ENCODE measurements at places on chromosomes 4 and X.

- H3K4me1 ChIP-seq: no peaks in the 10 kb centered on the region
- no peaks in the 10 kb centered on the region for H3K27me3 ChIP-seq
- no peak overlapping the region for H3K27ac ChIP-seq
- H3K4me3 ChIP-seq: no peak overlapping the region
- DNase-seq: no peak
- no peaks in the 10 kb centered on the region for H3K36me3 ChIP-seq
Observed at GRCh38 chr4:133600008-133600407, 450.9 kb downstream of the PCDH10 start.

GRCh38 chr4:136748165-136748564 is 784.1 kb downstream of the PCDH18 start:
- H3K36me3 ChIP-seq: no peaks in the 10 kb centered on the region
- H3K27ac ChIP-seq: no peak overlapping the region
- H3K4me1 ChIP-seq: no peaks in the 10 kb centered on the region

GRCh38 chr4:22071749-22072148 is 123.2 kb upstream of the KCNIP4 start:
- DNase-seq: no peak
- no peak overlapping the region for H3K4me3 ChIP-seq
- H3K4me1 ChIP-seq: no peaks in the 10 kb centered on the region

GRCh38 chr4:185559915-185560281 is 24.6 kb upstream of the PDLIM3 start:
- H3K27me3 ChIP-seq: no peaks in the 10 kb centered on the region
- peak; percentile 39 for DNase-seq
- H3K27ac ChIP-seq: no peak overlapping the region
- no peaks in the 10 kb centered on the region for H3K36me3 ChIP-seq

DNA sequence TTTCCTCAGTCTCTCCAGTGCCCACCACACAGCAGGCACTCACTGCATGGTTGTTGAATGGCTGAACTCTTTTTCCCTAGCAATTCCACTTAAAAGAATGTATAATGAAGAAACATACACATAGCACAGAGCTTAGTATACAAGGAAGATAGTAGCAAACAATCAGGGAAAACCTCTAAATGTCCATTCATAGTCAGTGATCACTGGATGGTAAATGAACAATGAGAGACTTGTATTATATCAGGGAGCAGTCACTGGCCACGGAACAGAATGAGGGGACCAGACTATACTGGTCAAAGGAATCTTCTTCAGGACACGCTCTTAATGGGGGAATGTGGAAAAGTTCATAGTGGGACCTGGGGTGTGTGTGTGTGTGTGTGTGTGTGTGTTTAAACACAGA is 43.6 kb upstream of the FAM156A start:
- H3K27me3 ChIP-seq: no peaks in the 10 kb centered on the region
- H3K36me3 ChIP-seq: no peaks in the 10 kb centered on the region
- DNase-seq: no peak

GRCh38 chr4:116724249-116724648 is 361.1 kb downstream of the TRAM1L1 start:
- no peaks in the 10 kb centered on the region for H3K36me3 ChIP-seq
- no peaks in the 10 kb centered on the region for H3K4me1 ChIP-seq
- no peak overlapping the region for H3K4me3 ChIP-seq
- no peak for DNase-seq
- no peak overlapping the region for H3K27ac ChIP-seq

GRCh38 chr4:110009550-110009949 is 96.9 kb downstream of the EGF start:
- DNase-seq: no peak
- H3K4me1 ChIP-seq: no peaks in the 10 kb centered on the region
- no peak overlapping the region for H3K4me3 ChIP-seq
- no peak overlapping the region for H3K27ac ChIP-seq
- H3K27me3 ChIP-seq: no peaks in the 10 kb centered on the region

DNA sequence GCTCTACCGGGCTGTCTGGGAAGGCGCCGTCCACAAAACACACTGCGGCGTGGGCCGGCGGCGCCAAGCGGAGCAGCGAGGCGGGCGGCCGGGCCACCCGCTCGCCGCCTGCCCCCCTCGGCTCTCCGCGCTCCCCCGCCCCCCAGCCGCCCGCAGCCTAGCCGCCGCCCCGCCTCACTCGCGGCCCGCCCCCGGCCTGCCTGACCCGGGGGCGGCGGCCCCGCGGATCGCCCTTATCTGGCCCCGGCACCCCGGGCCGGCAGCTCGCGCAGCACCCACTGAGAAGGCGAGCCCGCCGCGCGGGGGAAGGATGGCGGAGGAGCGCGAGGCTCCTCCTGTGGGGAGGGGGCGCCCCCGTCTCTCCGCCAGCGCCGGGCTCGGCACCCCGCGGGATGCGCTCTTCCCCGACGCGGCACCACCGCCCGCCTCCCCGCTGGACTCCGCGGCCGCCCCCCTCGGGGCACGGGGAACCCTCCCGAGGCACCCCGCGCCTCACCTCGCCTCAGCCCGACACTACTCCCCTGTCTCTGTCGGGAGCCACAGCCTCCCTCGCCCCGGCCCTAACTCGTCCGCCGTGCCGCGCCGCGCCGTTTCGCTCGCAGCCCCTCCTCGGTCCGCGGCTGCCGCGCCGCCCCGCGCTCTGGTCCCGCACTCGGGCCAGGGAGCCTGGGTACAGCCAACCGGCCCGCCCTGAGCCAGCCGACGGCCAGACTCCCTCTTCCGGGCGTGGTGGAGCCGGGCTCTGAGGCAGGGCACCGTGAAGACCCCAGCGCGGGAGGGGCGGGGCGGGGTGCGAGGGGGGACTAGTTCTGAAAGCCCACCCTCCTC is 566 bp downstream of the ATP11C start:
- H3K4me3 ChIP-seq: peak overlapping the region; percentile 73
- no peaks in the 10 kb centered on the region for H3K4me1 ChIP-seq
- peak; percentile 48 for DNase-seq
- peaks cover 21% of the 10 kb centered on the region for H3K27me3 ChIP-seq

DNA sequence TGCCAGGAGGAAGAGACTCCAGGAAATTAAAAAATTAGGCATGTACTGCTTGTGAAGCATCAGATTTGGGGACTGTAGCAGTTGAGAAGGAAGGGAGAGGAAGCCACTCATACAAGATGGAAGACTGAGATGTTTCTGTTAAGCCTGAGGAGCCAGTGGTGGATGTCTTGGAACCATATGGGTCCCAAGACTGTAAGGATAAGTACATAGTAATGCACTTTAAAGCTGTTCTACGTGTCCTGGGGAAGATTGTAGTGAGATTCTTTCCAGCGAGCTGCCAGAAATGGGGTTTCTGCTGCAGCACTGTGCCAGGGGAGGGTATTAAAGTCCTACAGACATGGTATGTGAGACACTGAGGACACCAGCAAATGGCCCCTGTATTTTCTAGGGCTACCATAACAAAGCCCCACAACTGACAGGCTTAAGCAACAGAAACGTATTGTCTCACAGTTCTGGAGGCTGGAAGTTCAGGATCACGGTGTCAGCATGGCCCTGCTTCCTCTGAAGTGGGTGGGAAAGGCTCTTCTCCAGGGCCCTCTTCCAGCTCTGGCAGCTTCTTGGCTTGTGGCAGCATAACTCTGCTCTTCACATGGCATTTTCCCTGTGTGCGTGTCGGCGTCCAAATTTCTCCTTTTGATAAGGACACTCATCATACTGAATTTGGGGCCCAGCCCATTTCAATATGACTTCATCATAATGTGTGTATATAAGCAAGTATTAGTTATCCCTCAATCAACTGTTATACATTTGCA is 304.4 kb downstream of the EVC2 start:
- no peaks in the 10 kb centered on the region for H3K4me1 ChIP-seq
- DNase-seq: no peak
- H3K4me3 ChIP-seq: no peak overlapping the region
- H3K27me3 ChIP-seq: no peaks in the 10 kb centered on the region
- no peak overlapping the region for H3K27ac ChIP-seq

GRCh38 chrX:11261260-11261659 is 32.0 kb upstream of the AMELX start:
- H3K4me3 ChIP-seq: no peak overlapping the region
- no peak overlapping the region for H3K27ac ChIP-seq
- H3K4me1 ChIP-seq: no peaks in the 10 kb centered on the region
- no peaks in the 10 kb centered on the region for H3K36me3 ChIP-seq
- H3K27me3 ChIP-seq: peaks cover 28% of the 10 kb centered on the region

DNA sequence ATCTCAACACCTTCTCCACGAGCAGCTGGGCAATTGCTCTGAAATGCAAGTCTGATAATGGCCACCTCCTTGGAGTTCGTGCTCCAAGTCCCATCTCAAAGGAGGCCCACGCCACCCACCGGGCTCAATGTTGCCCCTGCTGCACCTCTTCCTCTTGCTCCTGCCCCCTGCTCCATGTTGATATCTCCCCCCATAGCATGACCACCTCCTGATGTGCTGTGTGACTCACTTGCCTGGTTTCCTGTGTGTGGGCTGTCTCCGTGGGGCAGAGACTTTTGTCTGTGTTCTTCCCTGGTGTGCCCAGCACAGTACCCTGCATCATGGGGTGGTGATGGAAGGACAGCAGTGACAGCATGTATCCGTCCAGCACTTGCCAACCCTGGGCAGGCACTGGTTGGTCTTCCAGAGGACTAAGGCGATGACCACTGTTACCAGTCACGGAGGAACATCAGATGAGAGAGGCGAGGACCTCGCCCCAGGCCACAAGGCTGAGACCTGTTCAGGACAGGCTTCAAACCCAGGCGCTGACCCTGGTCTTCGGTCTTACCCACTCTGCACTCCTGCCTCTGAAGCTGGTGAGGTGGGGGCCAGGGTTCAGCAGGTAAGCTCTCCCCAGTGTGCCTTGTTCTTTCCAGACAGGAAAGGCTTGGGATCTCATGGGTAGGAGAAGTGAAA is 104.6 kb upstream of the LRPAP1 start:
- no peaks in the 10 kb centered on the region for H3K27me3 ChIP-seq
- no peak overlapping the region for H3K27ac ChIP-seq
- H3K36me3 ChIP-seq: no peaks in the 10 kb centered on the region
- H3K4me1 ChIP-seq: no peaks in the 10 kb centered on the region
- no peak overlapping the region for H3K4me3 ChIP-seq

DNA sequence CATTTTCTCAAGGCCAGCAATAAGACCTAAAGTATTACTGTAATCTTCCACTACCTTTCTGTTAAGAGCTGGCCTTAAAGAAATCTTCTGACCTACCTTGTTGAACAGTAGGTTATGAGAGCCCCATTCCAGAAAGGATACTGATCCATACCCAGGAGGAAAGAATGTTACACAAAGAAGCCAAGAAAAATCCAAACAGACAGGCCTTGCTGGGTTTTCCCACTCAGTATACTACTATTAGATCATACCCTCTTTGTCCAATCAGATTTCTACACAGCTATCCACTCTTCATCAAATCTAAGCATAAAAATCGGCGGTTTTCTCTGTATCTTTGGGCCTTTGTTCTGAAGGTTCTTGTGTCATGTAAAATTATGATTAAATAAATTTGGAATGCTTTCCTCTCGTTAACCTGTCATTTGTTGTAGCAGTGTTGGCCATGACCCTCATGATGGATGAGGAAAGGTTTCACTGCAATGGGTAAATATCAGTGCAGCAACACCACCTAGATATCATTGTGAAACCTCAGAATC is 292.3 kb downstream of the ANKRD50 start:
- H3K27ac ChIP-seq: no peak overlapping the region
- H3K4me3 ChIP-seq: no peak overlapping the region
- no peak for DNase-seq
- H3K4me1 ChIP-seq: no peaks in the 10 kb centered on the region
- no peaks in the 10 kb centered on the region for H3K27me3 ChIP-seq

DNA sequence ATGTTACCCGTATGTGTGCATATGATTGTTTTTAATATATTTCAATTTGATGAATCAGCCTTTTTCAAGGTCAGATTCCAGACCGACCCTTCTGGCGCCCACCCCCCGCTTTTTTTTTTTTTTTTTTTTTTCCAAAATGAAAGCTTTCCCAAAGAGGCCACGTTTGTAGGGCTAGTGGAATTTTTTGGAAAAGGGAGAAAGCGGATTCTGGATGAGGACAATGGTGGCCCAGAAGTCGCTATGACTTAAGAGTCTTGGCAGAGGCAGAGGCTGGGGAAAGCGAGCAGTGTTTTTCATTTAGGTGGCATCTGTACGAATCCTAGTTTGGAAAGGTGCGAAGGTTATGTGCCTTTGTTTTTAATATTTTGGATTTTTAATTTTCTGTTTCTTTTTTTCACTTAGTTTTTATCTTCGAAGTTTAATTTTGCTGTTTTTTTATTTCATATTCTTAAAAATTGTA is 14.6 kb downstream of the NDUFB11 start:
- H3K27me3 ChIP-seq: no peaks in the 10 kb centered on the region
- peak overlapping the region; percentile 86 for H3K27ac ChIP-seq
- DNase-seq: no peak
- no peaks in the 10 kb centered on the region for H3K36me3 ChIP-seq
- H3K4me1 ChIP-seq: no peaks in the 10 kb centered on the region

DNA sequence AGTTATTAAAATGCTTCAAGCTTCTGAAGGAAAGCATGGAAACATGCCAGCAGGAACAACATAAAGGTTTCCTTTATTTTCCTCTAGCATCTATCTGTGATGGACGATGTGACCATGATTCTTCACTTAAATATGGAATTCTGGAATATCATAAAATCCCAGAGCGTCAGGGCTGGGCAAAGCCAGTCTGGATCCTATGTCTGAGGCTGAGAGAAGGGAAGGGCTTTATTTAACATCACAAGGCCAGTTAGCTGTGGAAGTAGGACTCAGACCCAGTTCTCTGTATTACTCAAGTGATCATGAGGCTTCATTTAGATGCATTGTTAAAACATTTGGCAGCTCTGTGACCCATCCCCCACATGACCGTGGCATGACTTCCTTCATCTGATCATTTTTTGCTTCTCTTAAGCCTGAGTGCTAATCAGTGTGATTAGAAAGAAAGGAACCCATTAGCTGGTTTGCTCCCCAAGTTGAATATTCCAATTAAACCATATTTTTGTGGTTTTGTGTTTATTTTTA is 40.9 kb upstream of the EOLA2 start:
- H3K27me3 ChIP-seq: no peaks in the 10 kb centered on the region
- DNase-seq: no peak
- no peak overlapping the region for H3K27ac ChIP-seq
- H3K36me3 ChIP-seq: no peaks in the 10 kb centered on the region

DNA sequence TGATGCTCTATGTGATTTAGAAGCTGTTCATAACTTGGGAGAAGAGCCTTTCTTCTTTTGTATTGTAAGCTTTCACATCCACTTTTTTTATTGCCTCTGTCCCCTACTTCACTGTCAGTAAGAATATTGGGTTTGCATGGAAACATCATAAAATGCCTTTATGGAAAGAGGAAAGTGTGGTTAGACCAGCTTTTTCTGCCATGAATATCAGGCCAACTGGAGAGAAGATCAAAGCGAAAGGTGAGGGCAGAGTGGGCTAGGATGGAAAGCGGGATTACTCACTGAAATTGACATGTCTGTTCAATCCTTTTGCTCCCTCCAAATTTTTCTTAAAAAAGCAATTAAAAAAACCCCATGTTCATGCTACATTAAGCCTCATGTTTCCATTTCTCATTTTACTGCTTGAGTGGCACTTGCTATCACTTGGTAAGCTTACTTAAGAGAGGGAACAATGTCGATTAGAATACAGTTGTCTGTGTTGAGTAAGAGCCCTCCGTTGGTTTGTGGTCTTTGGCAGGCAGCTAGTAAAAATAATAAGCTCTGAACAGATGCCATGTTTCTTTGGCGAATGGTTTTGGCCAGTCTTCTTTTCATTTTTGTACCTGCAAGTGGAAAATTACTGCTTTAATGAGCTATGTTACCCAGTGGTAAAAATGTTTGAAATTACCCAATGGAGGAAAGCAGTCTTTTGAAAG is 35.9 kb downstream of the SUPT20HL1 start:
- no peak overlapping the region for H3K4me3 ChIP-seq
- DNase-seq: no peak
- no peaks in the 10 kb centered on the region for H3K4me1 ChIP-seq
- H3K27me3 ChIP-seq: peaks cover 37% of the 10 kb centered on the region
- H3K27ac ChIP-seq: peak overlapping the region; percentile 57

Data from breast epithelium (tissue), 4 donors.